ENCODE measurements at places on chromosomes 11 and 22.

DNA sequence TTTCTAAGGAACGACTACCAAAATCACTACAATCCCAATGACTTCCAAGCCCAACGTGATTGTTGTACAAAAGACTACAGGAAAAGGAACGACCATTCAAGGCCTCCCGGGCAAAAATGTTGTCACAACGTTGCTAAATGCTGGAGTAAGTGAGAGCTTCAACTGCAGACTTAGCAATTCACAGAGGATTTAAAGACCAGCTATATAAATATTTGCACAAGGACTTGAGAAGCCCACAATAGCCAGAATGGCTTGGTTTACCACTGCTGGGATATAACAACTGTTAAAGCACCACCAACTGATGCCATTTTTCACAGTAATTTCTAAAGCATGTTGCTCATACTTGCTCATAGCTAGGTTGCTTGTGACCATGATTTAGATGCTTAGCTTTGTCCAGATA is 78.3 kb downstream of the EMSY start:
- DNase-seq: no peak

DNA sequence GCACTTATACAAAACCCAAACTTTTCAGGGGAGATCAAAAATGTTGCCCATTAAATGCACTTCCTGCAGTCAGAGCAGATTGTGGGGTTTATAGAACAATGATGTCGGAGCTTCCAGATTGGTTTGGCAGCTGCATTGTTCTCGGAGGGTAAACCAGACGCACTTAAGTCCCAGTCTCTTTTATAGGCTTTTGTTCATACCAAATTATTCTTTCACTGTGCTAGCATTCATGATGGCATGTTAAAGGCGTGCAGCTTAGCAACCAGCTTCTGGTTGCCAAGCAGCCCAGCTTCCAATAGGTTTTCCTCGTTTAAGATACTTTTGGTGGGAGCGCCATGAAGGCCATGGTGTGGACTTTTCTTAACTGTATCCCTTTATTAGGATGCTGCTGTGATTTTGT is 40.9 kb downstream of the ZC3H12C start:
- no peak for DNase-seq

GRCh38 chr22:48151641-48152040 is 1389.2 kb downstream of the TBC1D22A start:
- DNase-seq: no peak

DNA sequence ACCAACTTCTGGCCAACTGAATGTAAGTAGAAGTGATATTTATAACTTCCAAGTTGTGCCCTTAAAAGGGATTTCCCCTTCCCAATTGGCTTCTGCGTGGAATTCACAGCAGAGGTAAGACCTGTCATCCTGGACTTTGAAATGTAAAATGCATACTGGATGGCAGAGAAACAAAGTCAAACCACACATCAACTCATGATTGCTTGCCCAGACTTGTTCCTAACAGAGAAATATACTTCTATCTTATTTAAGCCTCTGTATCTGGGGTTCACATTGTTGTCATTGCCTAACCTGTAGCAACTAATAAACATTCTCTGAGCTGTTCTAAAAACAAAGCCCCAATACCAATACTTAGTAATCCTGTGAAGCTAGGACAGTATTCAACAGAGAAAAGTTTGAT is 6.2 kb downstream of the ME3 start:
- DNase-seq: no peak

- no peak for DNase-seq
Observed at GRCh38 chr22:30045901-30046715, 34.2 kb upstream of the HORMAD2 start.

DNA sequence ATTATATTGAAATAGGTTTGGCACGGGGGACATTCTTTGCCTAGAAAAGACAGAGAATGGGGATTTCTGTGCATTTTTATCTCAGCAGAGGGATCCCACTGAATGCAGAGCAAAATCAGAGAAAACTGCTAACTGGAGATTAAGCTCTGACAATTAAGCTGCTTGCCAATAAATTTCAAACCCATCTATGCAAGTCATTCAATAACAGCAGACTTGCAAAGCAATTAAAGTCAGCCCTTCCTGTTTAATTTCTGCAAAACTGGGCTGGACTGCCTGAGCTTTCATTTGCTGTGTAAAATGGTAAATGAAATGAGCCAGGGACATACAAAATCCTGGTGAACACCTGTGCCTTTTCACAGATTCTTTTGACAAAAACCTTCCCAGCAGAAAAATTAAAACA is 1273.9 kb upstream of the CNTN5 start:
- DNase-seq: no peak
